ENCODE measurements at places on chromosomes 5 and 9.

DNA sequence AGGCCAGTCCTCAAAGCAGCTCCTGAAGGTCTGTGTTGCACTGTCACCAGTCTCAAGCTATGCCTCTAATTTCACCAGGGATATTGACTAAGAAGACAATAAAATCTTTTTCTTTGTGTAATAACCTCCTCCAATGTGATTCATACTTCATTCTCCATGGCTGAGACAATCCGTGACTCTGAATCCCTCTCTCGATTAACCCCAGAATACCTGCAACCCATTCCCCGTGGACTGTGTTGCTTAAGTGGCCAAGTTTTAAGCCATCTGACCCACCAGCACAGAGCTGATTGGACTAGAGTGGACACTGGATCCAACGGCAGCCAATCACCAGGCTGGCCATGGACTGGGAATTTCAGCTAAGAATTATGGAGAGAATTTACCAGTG is 5.4 kb upstream of the CCIN start:
- peak; percentile 64 for DNase-seq

DNA sequence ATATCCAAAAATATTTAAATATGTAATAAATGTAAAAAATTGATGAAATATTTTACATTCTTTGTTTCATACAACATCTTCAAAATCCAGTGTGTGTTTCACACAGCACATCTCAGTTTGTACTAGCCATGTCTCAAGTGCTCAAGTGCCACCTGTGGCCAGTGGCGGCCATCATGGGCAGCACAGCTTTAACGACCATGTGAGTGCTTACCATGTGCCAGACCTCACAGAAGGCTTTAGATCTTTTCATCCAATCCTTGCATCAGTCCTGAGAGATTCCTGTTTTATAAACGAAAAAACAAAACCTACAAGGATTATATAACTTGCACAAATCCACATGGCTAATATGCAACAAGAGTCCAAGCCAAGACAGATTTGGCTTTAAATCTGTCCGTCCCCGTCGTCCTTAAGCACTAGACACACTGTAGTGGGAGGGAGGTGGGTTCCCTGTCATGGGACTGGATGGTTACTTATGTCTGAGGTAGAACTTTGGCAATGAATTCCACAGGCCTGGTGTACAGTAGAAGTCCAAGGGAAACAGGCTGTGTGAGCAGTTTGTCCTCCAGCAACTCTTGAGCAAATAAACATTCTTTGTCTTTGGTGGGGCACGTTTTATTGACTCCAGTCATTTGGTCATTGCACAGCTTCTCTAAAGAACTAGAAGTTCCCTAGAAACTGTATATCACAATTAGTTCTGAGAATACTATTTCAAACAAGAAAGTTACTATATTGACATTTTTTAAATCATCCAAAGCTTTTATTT is 25.0 kb upstream of the F2R start:
- DNase-seq: peak; percentile 59

DNA sequence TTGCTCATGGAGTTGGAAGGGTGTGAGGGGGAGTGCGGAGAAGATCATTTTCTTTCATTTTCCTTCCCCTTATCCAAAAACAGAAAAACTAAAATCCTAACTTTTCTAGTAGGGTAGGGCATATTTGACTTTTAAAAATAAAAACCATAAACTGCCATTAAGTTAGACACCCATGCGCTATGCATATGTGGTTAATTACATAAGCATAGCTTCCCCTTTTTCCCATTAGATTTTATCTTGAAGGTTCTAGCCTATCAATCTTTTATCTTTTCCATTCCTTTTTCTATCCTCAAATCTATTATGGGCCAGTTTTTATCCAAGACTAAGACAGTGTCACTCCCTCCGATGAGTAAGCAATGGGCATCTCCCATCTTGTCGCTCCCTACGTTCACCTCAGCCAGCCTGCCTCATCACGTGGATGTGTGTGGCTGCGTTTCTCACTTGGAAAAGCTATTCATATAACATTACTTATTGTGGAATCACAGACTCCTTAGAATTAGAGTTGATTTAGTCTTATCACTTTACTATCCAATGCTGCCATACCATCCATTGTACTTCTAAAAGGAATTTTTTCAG is 49.2 kb downstream of the PCSK5 start:
- DNase-seq: no peak

GRCh38 chr5:154473581-154474283 is 4.3 kb downstream of the HAND1 start:
- no peak for DNase-seq

GRCh38 chr9:123642291-123643278 is 286.6 kb downstream of the CRB2 start:
- no peak for DNase-seq

DNA sequence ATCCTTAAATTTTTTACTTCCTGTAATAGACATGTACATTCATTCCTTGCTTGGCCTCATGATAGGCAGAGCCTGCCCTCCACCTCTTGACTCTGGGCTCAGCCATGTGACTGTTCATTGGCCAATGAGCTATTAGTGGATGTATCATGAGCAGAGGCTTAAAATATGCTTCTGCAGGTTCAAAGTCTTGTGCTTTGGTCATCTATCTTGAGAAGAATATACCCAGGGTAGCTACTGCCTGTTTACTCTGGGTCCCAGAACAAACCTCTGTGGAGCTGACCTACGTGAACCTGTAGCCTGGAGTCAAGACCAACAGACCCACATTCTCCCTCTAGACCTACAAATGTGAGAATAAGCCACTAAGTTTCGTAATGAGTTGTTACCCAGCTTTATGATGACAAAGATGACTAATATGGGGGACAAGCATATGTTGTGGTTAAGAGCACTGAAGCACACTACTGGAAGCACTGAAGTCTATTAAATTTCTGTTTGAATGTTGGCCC is 244.4 kb downstream of the MAST4 start:
- no peak for DNase-seq

DNA sequence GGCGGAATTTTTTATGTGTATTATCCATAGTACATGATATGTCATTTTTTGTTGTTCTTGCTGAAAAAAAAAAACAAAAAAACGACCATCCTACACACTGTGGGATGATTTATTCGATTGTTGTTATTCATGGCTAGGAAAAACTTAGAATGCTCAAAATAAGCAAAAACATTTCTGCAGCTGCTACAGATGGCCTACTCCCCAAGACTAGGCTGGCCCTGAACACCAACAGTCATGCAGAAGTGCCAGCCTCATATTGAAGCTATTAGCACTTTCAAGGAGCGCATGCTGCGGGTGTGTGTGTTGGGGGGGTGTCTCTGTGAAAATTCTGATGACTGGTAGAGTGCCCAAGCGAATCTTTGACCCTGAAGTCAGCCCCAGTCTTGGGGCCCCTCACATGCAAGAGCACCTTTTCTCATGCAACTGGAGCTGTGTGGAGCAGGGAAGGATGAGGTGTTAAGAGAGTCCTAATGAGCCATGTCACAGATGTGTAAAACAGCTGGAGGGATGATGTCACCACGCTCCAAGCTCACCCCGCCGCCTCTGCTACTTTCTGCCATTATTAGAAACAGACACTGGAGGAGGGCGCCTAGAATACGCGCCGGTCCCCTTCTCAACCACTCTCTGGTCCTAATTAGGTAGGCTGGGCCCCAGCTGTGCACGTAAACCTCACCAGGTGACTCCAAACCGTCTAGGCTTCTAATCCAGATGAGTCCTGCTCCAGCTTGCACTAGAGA is 61.0 kb upstream of the SMIM23 start:
- DNase-seq: peak; percentile 33

Data from fibroblast of skin of scalp (primary cell).